ENCODE measurements at places on chromosomes 1 and 21. TPM values are rescaled to one million over a fixed set of nuclear protein-coding genes. Genes with fewer than 3 reads are reported as not detected.

EDN2 gene
- not detected for total RNA-seq

KRTAP13-2 gene
- not detected for total RNA-seq

DNA sequence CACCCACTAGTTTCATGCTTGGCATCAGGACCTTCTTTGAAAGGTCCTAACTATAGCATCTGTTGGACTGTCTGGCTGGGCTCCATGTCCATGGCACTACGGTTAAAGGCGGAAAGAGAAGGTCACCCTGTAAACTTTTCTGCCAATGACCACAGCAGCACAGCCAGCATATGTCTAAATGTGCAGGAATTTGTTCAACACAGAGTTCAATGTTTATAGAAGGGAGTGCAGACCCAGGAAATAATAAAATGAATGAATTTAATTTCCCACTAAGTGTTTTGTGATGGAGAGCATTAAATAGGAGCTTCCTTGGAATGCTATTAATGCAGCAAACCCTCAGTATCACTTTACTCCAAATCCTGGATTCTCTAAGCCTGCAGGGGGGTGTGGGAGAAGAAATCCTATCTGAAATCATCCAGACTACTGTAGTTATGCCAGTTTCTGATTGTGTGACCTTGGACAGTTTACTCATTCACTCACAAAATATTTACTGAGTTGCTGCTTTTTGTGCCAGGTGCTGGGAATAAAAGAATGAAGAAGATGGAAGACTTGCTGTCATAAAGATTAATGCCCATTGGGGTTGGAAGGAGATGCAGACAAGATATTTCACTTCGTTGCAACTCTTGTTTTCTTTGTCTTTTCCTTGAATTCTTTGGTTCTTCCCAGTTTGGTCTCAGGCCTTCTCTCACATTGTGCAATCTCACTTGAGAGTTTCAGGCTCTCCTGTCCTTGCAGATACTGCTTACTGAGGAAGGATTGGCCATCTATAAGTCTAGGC, 195.0 kb downstream of the ROR1 start:
- peak; percentile 81 for DNase-seq

DNA sequence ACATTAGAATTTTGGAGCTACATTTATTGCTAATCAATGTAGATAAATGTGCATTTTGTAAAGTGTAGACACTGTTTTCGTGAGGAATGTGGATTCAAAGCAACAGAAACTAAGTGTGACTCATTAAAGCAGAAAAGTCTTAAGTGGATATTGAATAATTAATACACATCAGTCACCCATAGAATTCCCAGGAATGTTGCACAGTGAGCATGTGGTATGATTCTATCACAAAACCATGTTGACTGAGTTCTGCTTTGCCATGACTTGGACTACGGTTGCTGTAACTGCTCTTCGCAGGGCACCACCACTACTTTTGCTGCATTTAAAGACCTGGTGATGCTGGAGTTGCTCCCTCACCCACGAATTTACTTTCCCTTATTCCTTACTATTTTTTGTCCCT, 471.8 kb downstream of the KCNT2 start:
- DNase-seq = no peak

GRCh38 chr1:119676571-119677206, 28.6 kb upstream of the ZNF697 start:
- no peak for DNase-seq

GRCh38 chr1:222786121-222786520, 28.7 kb upstream of the DISP1 start:
- no peak for DNase-seq

SLC25A34 gene
- total RNA-seq = under 0.01 TPM

GRCh38 chr1:109296782-109297181, 10.0 kb downstream of the MYBPHL start:
- DNase-seq = no peak

SEMA4A gene
- 0.43 TPM for total RNA-seq

GRCh38 chr1:215267495-215267894, 185.0 kb downstream of the KCNK2 start:
- peak; percentile 56 for DNase-seq

DNA sequence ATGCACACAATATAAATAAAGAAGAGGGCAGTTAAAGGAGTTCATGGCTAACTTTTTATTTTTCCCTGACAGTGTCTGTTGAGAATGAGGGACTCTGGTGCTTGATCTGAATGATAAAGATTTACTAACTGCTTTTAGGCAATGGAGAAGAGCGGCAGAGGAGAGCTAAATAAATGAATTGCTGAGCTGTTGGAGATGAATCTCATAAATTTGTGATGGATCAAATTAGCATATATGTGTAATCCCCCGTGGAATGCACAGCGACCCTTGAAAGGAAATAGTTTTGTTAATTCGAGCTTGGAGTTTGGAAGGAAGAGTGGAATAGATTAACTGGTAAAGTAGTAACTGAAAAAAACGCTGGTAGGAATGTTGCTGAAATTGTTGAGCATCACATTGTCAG, 40.2 kb downstream of the HMCN1 start:
- DNase-seq = no peak

DNA sequence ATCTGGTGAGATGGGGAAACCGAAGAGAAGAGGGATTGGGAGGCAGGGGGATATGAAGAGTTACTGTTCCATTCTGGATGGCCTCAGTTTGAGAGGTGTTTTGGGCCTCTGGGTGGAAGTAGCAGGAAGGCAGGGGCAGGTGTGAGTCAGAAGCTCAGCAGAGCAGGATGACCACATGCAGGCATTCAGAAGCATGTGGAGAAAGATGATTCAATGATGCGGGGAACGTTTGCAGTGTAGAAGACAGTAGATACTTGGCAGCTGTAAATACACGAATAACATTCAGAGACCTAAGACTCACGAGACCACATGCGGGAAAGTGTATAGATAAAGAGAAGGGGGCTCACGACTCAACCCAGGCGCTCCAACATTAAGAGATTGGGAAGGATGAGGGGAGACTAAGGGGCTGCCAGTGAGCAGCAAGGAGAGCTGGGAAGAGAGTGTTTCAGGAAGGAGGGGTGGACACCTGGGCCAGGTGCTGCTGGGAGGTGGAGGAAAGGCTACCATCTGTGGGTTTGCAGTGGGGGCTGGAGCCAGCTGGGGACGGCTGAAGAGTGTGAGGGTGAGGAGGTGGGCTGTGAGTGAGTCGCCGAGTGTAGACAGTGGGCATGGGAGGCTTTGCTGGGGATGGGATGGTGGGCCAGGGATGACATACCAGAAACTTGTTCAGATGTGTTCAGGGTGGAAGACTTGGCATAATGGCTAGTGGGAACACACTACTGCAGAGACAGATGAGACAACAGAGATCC, 5.8 kb upstream of the EPS8L3 start:
- peak; percentile 28 for DNase-seq

DNA sequence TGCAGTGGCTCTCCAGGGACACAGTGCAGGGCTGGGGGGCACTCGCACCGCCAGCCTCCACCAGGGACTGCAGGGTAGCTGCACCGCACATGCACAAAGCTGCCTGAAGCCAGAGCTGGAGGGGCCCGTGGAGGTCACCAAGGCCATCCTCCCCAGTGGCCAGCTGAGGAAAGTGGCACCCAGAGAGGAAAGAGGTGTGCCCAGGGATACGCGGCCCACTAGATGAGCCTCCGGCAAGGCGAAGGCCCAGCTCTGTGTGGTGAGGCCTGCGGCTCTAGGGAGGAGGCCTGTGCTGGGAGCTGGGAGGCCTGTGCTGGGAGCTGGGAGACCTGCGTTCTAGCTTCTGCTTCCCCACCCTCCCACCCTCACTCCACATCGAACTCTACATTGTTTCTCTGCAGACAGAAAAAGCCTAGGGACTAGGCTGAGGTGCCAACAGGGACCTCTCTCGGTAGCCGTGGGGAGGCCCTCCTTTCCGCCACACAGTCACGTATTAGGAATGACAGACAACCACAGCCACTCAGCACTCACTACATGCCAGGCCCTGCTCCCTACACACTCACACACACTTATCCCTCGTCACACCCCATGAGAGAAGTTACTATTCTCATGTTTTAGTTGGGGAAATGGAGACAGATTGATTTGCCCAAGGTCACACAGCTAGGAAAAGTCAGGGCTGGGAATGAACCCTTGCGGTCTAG, 921 bp upstream of the ASCL5 start:
- no peak for DNase-seq

- DNase-seq = no peak
These were observed 140.5 kb downstream of the NEK7 start for GRCh38 chr1:198297281-198297680.

- DNase-seq = no peak
These were observed 39.3 kb downstream of the MIS18A start for GRCh38 chr21:32239551-32239950.

DNA sequence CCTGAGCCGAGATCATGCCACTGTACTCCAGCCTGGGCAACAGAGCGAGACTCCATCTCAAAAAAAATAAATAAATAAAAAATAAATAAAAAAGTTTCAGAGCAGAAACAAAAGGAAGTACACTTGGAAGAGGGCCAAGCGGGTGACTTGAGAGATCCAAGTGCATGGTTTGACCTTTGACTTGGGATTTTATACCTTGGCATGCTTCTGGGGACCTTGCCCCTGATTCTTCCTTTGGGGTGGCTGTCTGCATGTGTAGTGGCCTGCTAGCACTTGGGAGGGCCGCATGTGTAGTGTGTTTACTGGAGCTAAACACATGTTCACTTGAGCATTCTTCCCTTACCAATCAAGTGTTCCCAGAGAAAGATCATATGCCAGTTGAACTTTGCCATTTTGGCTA, 114.0 kb downstream of the DTL start:
- no peak for DNase-seq

DNA sequence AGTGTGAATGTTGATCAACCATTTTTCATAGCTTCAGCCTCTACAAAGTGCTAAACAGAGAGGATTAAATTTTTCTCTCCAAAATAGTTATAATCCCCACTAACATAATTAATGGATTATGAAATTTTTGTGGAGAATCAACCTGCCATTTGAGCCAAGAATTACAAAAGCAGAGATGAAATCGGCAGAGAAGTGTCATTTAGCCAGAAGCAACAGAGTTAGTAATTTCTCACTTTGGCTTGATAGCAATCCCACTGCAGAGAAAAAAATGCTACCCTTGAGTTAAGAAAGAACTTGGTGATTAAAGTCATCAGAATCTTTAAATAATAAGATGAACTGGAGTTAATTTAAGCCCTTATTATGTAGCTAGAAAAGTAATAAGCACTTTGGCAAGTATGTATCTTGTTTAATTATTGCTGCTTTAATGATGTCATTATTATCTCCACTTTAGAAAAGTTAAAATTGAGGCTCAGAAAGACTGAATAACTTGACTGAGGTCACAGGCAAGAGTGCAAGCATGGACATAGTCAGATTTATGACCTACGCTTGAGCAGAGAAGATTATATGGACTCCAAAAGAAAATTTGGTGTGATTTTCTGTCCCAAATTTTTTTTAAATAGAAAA, 37.3 kb downstream of the RGS4 start:
- DNase-seq = no peak

SV2A gene
- 19.4 TPM for total RNA-seq

YIPF1 gene
- total RNA-seq = 31.1 TPM

C1QC gene
- not detected for total RNA-seq

- DNase-seq = no peak
These were observed 15.6 kb downstream of the S100A7A start for GRCh38 chr1:153431928-153432327.

DNA sequence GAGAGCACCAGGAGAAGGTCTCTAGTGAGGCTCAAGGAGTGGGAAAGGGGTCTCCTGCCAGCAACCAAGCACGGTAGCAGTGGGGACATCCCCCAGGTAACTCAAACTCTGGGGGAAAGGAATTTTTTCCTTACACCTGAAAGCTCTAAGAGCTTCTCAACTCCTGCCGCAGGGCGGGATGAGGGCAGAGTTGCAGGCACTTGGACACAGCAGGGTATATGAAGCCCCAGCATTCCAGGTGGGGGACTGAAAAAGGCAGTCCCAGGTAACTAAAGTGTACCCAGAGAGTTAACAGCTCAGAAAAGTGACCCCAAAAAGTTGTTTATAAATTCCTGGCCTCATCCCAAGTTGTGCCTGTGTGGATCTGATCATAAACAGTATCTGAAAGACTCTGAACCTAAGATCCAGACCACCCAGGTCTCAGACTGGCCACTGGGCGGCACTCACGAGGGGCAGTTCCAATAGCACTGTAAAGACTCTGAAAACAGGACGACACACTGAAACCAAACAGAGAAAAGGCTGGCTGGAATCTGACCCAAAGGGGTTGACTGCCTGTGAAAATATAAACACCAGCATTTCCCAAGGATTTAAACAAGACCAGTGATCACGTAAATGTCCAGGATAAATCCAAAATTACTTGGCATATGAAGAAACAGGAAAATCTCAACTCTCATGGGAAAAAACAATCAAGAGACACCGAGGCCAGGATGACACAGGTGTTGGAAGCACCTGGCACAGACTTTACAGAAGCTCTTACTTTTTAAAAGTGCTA, 47.5 kb downstream of the HSF2BP start:
- peak; percentile 99 for DNase-seq

DNA sequence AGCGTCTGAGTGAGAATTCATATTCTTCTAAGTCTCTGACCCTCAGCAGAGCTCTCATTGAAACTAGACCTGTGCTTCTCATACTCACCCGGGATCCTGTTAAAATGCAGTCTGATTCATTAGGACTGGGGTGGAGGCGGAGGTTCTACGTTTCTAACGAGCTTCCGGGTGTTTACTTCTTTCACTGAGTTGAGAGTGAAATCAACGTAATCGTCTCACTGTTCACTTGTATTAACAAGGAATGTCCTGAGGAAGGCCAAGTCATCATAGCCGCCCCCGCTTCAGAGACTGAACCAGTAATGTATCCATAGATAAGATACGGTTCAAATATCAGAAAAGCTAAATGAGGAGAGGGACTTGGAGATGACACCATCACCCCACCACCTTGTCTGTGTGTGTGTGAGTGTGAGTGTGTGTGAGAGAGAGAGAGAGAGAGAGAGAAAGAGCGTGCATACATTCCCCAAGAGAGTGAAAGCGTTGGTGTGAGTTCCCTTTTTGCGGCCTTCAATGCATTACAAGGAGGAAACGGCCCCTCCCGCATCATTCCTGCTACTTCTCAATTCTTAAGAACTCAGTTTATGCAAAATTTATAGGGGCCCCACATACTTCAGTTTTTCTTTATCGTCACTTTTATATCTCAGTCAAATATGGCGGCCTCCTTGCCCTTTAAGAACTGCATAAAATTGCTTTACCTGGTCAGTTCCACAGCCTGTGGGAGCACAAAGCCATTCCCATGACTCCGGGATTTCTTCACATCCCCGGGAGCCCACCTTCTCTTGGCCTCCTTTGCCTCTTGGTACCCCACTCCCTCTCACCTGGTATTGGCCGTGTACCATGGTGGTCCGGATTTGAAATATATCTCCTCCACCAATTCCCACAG, 19.8 kb downstream of the KMO start:
- no peak for DNase-seq

GRCh38 chr1:13964768-13965167, 264.8 kb downstream of the PRDM2 start:
- no peak for DNase-seq

RAVER2 gene
- total RNA-seq = 9.1 TPM
